T-cell (primary cell): ENCODE measurements at places on chromosomes 5 and 9.

- no peak for DNase-seq
Measured at GRCh38 chr9:30591461-30591860, 1793.0 kb upstream of the ACO1 start.

GRCh38 chr9:133163504-133164172 lies at the start of gene GBGT1:
Gene GBGT1, minus strand, starts transcription at chr9:133163914. Its CDS starts 1,502 bp downstream, at chr9:133162412.
- no peak for DNase-seq

DNA sequence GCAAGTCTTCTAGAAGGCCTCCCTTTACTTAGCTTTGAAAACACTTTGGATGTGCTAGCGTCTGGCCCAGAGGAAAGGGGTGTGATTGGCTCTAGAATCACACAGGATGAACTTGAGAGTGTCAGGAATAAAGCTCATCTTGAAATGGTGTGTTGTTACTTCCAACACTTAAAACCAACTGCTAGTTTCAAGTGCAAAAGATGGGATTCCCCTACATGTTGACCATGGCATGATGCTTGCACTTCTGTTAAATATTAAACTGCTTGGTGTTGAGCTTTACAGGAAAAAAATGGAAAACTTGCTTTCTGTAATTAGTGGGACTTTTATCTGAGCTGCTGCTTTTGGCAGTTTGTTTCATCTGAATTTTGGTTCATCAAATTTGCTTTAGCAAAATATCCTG lies 261.1 kb downstream of the MED10 start:
- no peak for DNase-seq

DNA sequence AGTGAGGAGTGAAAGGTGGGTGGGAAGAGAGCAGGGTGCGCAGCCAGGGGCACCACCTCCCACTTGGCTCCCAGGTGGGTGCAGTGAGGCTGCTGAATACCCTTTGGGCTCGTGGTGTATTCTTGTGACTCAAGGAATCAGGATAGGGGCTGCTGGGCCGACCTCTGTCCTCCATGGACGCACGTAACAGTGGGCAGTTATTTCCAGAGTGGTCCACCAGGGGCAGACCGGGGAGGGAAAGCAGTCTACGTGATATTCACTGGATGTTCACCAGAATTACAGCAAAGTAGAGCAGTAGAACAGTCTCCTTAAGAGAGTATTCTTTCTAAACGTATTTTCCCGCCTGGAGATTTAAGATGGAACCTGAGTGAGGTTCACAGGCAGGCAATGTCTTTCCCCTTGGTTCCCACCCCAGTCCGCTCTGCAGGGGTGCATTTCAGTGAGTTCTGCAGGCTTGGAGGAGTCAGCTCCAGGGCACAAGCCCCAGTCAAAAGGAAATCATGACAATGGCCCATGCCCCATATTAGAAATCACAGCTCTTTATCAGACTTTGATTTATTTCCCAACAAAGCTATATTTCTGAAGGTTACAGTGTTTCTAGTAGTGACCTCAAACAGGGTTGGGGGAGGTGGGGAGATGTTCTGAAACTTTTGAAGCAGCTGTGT lies 88.7 kb downstream of the SYK start:
- no peak for DNase-seq

GRCh38 chr9:112890106-112891081 lies at the start of gene SLC46A2:
Gene SLC46A2, minus strand, starts transcription at chr9:112890876. Its CDS starts 195 bp downstream, at chr9:112890681.
- DNase-seq = no peak

- DNase-seq = no peak
Measured at GRCh38 chr9:127526655-127527559, 75.6 kb downstream of the LRSAM1 start.

GRCh38 chr9:7366121-7366520 lies 433.5 kb downstream of the DMAC1 start:
- no peak for DNase-seq

DNA sequence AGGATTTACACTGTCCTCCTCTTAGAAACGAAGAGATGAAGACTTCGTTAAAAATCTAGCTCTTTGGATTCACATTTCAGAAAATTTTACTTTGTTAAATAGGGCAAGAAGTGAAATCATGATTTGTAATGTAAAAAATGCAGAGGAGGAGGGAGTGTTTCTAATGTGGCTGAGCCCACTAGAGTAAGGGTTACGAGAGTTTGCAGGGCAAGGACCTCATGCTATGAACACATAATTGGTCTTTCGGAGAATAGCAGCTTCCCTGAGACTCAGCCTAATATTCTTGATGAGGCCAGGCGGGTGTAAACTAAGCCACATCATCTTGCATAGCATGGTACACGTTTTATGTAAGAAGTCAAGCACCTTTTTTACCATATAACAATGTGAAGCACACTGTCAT lies 191.0 kb upstream of the ADAMTS16 start:
- DNase-seq = no peak

- DNase-seq = no peak
Measured at GRCh38 chr9:38388283-38389223, 3.9 kb upstream of the ALDH1B1 start.

DNA sequence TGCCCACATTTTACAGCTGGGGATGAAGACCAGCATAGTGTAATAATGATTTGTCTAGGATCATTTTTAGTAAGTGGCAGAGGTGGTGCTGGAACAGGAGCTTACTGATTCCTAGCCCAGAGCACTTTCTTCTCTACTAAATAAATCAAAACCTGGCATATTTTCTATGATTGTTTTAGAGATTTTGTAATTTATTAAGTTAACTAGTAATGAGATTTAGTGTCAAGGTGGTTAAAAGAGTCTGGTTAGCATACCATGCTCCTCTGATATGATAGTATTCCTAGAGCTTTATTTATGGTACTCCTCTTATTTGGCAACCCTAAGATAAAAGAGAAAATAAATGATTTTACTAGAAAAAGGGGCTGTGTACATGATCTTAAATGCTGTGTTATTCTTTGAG lies 604.0 kb downstream of the ISL1 start:
- no peak for DNase-seq

DNA sequence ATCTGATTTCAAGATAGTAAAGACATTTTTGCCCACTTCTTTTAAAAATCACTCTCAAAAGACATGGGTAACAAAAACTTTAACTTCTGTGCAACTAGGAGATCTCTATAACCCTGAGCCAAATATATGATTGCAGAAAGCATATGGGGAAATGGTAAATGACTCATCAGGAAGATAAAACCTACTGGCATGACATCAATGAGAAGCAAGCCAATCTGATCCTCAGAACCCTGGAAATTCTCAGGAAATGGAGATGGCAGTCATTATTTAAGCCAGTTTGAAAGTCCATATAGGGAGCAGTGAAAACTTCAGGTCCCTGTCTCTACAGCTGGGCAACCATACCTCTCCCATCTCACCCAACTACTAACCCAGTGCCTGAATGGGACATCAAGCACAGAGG lies 249.7 kb upstream of the NREP start:
- no peak for DNase-seq

DNA sequence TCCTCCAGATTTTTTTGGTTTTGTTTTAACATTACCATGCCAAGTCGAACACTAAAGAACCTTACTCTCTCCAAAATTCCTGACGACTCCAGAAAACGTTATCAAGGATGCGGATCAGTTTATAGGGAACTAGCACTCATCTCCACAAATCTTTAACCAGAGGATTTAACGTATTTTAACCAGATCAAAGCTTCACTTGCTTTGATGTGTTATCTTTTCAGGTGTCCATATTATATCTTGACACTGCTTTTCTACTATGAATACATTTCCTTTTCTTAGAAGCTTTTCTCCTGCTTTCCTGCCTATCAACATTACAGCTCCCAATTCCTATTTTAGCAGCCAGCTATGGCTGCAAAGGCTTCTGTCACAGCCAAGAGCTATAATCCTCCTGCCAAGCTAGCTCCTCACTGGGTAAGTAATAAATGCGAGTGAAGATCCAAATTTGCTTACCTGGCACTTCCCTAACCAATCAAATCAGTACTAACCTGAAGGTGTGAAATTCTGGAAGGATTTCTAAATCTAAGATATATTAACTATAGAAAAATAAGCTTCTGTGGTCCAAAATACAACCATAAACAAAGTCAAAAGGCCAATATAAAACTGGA lies 60.2 kb downstream of the CDC14B start:
- DNase-seq = no peak

DNA sequence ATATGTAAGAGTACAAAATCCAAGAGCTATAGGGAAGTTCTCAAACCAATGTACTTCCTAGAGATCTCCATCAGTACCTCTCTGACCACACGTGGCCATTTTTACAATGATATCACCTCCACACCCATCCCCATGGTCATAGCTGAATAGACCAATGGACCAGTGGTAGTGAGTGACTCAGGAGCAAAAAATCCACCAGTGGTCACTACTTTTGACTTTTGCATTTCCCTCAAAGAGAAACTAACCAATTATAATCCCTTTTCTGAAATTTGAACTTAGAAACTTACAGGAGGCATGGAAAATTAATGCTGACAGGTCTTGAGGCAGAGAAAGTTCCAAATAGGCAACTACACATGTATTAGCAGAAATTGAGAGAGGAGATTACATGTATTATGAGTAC lies 238.4 kb downstream of the TRPM3 start:
- no peak for DNase-seq

DNA sequence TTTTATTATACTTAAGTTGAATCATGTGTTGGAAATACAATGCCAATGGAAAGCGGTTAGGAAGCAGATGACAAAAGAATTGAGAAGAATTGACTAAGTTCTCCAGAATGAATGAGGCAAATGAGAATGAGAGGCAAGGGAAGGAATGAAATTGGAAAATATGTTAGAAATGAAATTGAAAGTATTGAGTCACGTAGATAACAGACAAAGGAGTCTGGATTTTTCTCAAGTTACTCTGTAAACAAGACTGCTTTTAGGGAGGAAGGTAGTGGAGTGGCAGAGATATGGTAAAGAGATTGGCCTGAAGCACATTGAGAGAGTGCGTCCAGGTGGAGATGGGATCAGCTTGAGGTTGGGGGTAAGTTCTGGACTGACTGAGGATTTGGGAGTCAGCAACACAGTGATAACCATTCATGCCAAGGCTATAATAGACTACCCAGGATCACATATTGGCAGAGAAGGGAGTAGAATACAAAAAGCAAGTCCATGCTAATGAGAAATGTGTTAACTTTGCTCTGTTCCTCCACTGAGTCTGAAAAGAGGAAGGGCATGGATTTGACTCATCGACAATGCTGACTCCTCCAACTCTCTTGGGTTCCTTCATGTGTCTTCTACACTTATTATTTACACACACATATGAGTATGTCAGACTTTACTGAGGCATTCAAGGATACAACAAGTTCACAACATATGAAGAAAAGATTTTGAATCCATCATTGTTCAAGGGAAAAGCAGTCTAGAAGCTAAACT lies 814.2 kb upstream of the ZNF608 start:
- no peak for DNase-seq

GRCh38 chr5:144318460-144318859 lies 147.8 kb downstream of the KCTD16 start:
- DNase-seq = no peak

DNA sequence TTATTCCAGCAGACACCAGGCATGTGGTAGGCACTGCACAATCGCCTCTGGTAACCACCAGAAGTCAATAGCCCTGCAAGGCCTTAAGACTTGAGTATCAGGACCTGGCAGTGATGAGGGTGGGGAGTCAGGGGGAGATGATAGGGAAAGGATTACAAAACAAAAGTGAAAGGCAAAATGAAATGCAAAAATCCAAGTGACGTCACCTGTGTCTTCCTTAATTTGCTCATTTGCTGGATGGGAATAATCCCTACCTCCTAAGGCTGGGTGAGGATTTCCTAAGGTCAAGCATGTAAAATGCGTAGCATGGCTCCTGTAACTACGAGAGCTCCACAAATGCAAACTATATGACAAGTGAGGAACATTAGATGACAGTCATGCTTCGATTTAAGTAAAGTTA lies 58.4 kb downstream of the FOXI1 start:
- DNase-seq = no peak

GRCh38 chr5:14760548-14761002 lies 96.1 kb downstream of the OTULIN start:
- no peak for DNase-seq

DNA sequence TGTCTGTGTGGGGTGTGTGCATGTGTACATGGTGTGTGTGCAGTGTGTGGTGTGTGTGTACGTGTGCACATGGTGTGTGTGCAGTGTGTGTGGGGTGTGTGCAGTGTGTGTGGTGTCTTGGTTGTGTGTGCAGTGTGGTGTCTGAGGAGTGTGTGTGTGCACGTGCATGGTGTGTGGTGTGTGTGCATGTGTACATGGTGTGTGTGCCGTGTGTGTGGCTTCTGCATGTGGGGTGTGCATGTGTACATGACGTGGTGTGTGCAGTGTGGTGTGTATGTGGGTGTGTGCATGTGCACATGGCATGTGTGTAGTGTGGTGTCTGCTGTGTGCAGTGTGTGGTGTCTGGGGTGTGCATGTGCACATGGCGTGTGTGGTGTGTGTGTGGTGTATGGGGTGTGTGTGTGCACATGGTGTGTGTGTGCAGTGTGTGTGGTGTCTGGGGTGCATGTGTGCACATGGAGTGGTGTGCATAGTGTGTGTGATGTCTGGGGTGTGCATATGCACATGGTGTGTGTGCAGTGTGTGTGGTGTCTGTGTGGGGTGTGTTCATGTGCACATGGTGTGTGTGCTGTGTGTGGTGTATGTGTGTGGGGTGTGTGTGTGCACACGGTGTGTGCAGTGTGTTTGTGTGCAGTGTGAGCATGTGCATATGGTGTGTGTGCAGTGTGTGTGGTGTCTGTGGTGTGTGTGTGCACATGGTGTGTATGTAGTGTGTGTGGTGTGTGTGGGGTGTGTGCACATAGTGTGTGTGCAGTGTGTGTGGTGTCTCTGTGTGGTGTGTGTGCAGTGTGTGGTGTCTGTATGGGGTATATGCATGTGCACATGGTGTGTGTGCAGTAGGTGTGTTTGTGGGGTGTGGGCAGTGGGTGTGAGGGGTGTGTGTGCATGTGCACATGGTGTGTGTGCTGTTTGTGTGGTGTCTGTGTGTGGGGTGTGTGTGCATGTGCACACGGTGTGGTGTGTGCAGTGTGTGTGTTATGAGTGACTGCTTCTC lies 40.6 kb upstream of the ZNG1F start:
- no peak for DNase-seq

GRCh38 chr5:145848854-145849253 lies 13.7 kb upstream of the PRELID2 start:
- no peak for DNase-seq

- DNase-seq = no peak
Measured at GRCh38 chr5:75916144-75916543, 167.0 kb upstream of the SV2C start.

GRCh38 chr9:9124616-9125015 lies 1325.0 kb upstream of the DMAC1 start:
- DNase-seq = no peak

- DNase-seq = no peak
Measured at GRCh38 chr9:120862452-120862851, 14.5 kb downstream of the PHF19 start.
